ENCODE measurements at places on chromosomes 4 and X.
A peak's percentile ranks its signal among the peaks of the same experiment; 100 is the strongest.

DNA sequence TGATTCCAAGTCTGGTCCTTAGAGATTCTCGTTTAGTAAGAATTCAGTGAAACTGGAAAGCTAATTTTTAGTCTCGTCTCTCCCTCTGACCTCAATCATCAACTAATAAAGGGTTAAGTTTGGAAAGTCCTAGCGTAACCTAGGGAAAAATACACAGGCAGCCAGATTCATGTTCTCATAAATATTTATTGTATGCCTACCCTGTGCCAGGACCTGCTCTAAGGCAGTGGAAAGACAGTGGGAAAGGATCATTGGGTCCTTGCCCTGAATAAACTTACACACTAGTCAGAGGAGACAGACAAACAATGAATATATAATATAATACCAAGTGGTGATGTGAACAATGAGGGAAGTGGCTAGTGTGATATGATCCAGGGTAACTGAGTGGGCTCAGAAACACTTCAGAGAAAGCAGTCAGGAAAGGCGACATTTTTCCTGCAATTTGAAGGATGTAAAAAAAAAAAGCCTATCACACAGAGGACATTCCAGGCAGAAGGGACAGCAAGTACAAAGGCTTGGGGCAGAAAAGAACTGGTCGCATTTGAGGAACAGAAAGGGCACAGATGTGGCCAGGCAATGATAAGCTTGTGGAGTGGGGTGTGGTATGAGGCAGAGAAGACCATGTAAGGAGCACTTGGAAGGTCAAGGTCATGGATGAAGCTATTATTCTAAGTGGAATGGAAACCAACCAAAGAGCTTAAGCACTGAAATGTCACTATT, 128.8 kb downstream of the AMELX start:
- H3K27me3 ChIP-seq: peaks cover 10% of the 10 kb centered on the region
- no peak overlapping the region for H3K27ac ChIP-seq
- H3K4me3 ChIP-seq: no peak overlapping the region
- no peaks in the 10 kb centered on the region for H3K36me3 ChIP-seq
- no peaks in the 10 kb centered on the region for H3K4me1 ChIP-seq

- no peak overlapping the region for H3K4me3 ChIP-seq
- no peak overlapping the region for H3K27ac ChIP-seq
- no peaks in the 10 kb centered on the region for H3K4me1 ChIP-seq
- no peak for DNase-seq
These were observed 591.3 kb upstream of the FTHL17 start for GRCh38 chrX:31663172-31663571.

- no peaks in the 10 kb centered on the region for H3K4me1 ChIP-seq
- no peaks in the 10 kb centered on the region for H3K27me3 ChIP-seq
- no peak overlapping the region for H3K4me3 ChIP-seq
- DNase-seq: no peak
- no peaks in the 10 kb centered on the region for H3K36me3 ChIP-seq
- H3K27ac ChIP-seq: no peak overlapping the region
These were observed 456.6 kb downstream of the IL15 start for GRCh38 chr4:142092941-142093340.

GRCh38 chr4:94690851-94691254, 66.9 kb upstream of the BMPR1B start:
- H3K4me1 ChIP-seq: peaks cover 6% of the 10 kb centered on the region
- H3K4me3 ChIP-seq: no peak overlapping the region
- DNase-seq: no peak
- H3K27me3 ChIP-seq: no peaks in the 10 kb centered on the region
- H3K36me3 ChIP-seq: no peaks in the 10 kb centered on the region

DNA sequence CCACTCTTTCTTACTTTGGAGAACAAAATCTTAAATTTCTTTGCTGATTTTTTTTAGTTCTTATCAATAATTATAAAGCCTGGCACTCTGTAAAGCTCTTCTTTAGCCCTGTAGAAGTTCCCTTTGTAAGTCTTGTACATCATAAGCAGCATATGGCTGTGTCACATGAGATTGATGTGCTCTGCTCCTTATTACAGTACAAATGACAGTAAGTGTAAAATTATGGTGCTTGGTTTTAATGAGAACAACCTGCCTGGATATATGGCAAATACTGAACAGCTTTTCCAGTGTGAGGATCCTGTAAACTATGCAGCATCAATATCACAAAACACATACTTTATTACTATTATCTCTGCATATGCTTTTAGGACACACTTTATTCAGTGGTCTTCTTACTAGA, 145.9 kb upstream of the GNPDA2 start:
- no peaks in the 10 kb centered on the region for H3K27me3 ChIP-seq
- DNase-seq: no peak
- H3K4me1 ChIP-seq: no peaks in the 10 kb centered on the region
- H3K36me3 ChIP-seq: no peaks in the 10 kb centered on the region
- H3K27ac ChIP-seq: no peak overlapping the region

DNA sequence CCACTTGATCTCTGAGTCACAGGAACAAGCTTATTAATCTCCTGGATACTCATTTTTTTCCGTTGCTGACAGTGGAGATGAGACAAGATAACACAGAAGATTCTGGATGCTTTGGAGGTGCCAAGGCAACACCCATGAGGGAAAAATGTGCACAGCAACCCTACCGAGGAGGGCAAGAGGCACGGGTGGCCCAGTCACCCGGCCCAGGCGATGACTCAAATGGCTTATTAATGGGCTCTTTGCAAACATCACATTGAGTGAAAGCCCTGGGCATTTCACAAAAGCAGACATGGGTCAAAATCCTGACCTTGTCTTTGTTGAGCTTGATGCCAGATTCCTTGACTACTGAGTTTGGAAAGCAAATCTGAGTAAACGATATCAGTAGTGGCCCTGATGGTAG, 315.1 kb downstream of the STK32B start:
- DNase-seq: no peak
- no peaks in the 10 kb centered on the region for H3K36me3 ChIP-seq
- H3K27me3 ChIP-seq: no peaks in the 10 kb centered on the region
- no peak overlapping the region for H3K4me3 ChIP-seq
- H3K27ac ChIP-seq: no peak overlapping the region

- no peaks in the 10 kb centered on the region for H3K36me3 ChIP-seq
- H3K4me3 ChIP-seq: peak overlapping the region; percentile 11
- no peak overlapping the region for H3K27ac ChIP-seq
- H3K27me3 ChIP-seq: no peaks in the 10 kb centered on the region
- peaks cover 20% of the 10 kb centered on the region for H3K4me1 ChIP-seq
These were observed 1.1 kb upstream of the NXT2 start for GRCh38 chrX:109535578-109535977.

GRCh38 chrX:15946783-15947580, 92.4 kb upstream of the AP1S2 start:
- H3K4me1 ChIP-seq: peaks cover 6% of the 10 kb centered on the region
- no peak overlapping the region for H3K27ac ChIP-seq
- H3K27me3 ChIP-seq: no peaks in the 10 kb centered on the region
- H3K4me3 ChIP-seq: no peak overlapping the region
- no peak for DNase-seq

DNA sequence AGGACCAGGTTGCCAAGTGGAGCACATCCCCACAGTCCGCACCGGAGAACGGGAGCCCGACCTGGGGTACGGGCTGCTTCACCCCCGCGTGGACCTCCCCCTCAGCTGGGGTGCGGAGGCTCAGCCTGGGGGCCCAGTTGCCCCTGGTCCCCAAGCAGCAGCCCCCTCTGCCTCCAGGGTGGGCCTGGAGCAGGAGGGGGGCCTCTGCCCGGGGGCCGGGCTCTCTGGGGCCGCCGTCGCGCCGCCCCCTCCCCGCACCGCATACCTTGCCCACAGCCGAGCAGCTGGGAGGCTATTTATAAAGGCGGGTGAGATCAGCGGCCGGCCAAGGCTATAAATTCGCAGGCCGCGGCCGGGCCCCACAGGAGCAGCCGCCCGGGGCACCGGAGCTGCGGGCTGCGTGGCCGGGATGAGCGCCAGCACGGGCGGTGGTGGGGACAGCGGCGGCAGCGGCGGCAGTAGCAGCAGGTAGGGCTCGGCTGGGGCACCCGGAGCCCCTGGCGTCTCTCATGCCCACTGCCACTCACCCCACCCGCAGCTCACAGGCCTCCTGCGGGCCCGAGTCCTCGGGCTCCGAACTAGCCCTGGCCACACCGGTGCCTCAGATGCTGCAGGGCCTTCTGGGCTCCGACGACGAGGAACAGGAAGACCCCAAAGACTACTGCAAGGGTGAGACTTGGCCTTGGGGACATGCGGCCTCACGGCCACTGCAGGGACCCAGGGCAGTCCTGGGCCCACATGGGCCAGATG, at the start of gene SRPK3:
Gene SRPK3, plus strand, starts transcription at position 364 of the 750 bp plus-strand sequence. Its CDS starts 46 bp downstream, at position 410.
- no peak for DNase-seq
- peaks cover 8% of the 10 kb centered on the region for H3K36me3 ChIP-seq
- peaks cover 10% of the 10 kb centered on the region for H3K27me3 ChIP-seq
- peak within 1 kb of the TSS; percentile 17 for H3K27ac ChIP-seq
- H3K4me3 ChIP-seq: no peak within 1 kb of the TSS
- peaks cover 4% of the 10 kb centered on the region for H3K4me1 ChIP-seq

DNA sequence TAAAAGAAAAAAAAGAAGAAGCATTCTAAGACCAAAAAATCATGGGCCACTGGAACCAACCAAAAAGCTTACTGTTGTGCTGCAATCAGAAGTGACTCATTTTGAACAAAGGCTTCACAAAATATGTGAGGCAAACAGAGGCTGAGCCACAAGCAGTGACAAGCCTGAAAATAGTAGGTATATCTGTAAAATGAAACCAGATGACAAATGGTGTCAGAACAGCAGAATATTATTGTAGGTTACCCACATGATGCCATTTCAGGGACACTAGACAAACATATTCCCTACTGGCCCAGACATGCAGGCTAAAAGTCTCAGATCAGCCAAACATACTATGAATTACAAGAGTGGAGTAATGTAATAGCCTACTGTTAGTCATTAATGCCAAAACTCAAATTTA, 1301.8 kb upstream of the DIAPH2 start:
- DNase-seq: no peak
- no peaks in the 10 kb centered on the region for H3K36me3 ChIP-seq
- H3K27me3 ChIP-seq: no peaks in the 10 kb centered on the region
- H3K4me1 ChIP-seq: no peaks in the 10 kb centered on the region
- H3K4me3 ChIP-seq: no peak overlapping the region
- H3K27ac ChIP-seq: no peak overlapping the region

GRCh38 chrX:151815398-151815797, 80.9 kb downstream of the CNGA2 start:
- no peak overlapping the region for H3K27ac ChIP-seq
- DNase-seq: no peak
- H3K27me3 ChIP-seq: no peaks in the 10 kb centered on the region
- H3K4me1 ChIP-seq: no peaks in the 10 kb centered on the region
- H3K36me3 ChIP-seq: no peaks in the 10 kb centered on the region

- H3K36me3 ChIP-seq: peaks cover 21% of the 10 kb centered on the region
- H3K27ac ChIP-seq: peak overlapping the region; percentile 22
- no peak overlapping the region for H3K4me3 ChIP-seq
- no peaks in the 10 kb centered on the region for H3K27me3 ChIP-seq
- H3K4me1 ChIP-seq: peaks cover 38% of the 10 kb centered on the region
- no peak for DNase-seq
These were observed 11.7 kb downstream of the OTUD5 start for GRCh38 chrX:48945517-48946348.

DNA sequence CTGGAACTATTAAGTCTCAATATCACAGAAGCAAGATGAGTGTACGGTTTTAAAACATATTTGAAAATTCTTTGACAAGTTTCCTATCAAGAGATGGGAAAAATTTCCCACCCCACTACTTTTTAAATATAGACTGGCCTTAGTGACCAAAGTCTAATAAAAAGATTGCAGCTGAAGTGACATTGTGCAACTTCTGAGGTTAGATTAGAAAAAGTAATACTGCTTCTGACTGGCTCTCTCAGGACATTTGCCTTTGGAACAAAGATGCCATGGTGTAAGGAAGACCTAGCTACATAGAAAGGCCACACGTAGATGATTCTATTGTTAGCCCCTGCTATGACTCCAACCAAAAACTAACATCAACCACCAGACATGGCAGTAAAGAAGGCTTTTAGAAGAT, 138.7 kb upstream of the FAM47C start:
- no peaks in the 10 kb centered on the region for H3K36me3 ChIP-seq
- no peaks in the 10 kb centered on the region for H3K4me1 ChIP-seq
- H3K27me3 ChIP-seq: peaks cover 5% of the 10 kb centered on the region
- no peak overlapping the region for H3K27ac ChIP-seq
- no peak for DNase-seq

All from stimulated activated naive B cell treated with anti-CD40 and anti-IgM and Interleukin-4, amounts not matched to agents 10 μg/mL and 1 μg/mL and 100 μg/mL, for 72 hours (primary cell).